ENCODE measurements at places on chromosomes 11 and 22.

GRCh38 chr11:66717925-66718319 is 11.1 kb downstream of the SPTBN2 start:
- DNase-seq = no peak

DNA sequence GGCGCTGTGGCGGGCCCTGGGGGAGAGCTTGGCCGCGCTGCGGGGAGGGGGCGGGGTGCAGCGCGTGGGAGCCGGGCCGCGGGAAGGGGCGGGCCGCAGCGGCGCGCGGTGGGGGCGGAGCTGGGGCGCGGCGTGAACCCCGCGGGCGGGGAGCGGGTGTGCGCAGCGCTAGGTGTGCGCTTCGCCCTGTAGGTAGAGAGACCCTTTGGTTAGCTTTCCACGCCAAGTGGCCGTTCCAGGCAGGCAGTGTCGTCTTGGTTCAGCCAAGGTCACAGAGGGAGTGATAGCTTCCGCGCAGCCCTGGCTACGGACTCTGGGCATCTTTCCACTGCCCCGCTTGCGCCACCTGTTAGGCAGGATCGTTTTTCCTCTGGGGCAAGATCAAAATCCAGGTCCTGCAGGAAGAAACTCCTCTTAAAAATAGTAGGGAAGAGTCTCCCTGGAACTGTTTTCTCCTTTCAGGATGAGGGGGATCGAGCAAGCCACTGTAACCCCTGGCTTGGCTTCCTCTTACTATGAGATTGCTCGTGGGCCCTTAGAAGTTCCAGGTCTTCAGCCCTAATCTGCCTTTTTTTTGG is 434 bp downstream of the BANF1 start:
- peak; percentile 19 for DNase-seq

- DNase-seq = peak; percentile 1
Measured at GRCh38 chr11:97574976-97575665, 1185.3 kb downstream of the JRKL start.

DNA sequence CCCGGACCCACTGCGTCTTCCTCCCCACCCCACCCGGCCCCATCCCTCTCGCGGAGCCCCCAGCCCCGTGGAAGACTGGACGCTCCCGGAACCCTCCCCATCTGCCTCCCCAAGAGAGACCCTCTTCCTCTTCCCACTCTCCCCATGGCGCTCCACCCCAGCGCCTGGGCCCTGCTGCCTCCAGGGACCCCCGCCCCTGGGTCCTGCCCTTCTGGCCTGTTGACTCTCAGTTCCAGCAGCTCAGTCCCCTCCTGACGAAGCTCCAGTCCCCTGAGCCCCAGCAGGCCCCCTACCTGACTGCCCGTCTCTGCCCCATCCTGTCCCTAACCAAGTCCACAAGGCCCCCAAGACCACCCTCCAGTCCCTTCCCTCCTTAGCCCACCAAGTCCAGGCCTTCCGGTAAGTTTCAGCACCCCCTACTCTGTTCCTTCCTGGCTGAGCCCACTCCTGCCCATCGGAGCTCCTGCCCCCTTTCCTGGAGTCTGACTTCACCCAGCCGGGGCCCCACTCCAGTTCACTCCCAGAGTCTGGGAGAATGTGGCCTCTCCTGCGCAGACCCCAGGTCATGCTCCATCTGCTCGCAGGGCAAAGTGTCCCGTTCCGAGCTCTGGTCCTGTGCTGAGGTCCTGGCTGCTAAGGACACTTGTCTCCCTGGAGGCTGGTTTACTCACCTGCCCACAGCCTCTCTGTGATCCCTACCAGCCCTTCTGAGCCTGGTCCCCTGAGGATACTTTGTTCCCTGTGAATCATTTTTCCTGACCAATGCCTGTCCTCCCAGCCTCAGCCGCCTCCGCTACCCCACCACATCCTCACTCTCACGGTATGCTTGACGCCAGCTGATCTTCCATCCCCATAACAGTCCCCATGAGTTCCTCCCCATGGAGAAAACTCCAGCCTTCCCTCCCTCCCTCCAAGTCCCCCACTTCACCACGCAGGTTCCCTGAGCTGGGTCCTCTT is 722 bp downstream of the IFITM10 start:
- peak; percentile 89 for DNase-seq

All from fibroblast of skin of right biceps (primary cell).